ENCODE measurements at places on chromosomes 2 and 18.

DNA sequence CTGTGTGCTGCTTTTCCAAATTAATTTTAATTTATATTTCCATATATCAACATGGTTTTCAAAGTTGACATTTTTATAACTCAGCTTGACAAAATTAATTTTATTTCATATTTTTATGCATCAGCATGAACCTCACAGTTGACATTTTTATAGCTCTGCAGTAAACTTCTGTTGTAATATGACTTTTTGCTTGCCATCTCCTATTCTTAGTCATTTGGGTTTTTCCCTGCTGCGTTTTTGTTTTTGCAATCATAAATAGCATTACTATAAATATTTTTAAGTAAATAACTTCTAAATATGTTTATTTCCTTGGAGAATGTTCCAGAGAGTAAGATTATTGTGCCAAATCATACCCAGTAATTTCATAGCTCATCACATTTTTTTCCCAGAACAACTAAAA lies 21.0 kb upstream of the L3MBTL4 start:
- DNase-seq = no peak

- no peak for DNase-seq
Observed at GRCh38 chr2:148917431-148917830, 42.4 kb downstream of the KIF5C start.

- no peak for DNase-seq
Observed at GRCh38 chr2:98293931-98294687, 52.1 kb upstream of the CNGA3 start.

DNA sequence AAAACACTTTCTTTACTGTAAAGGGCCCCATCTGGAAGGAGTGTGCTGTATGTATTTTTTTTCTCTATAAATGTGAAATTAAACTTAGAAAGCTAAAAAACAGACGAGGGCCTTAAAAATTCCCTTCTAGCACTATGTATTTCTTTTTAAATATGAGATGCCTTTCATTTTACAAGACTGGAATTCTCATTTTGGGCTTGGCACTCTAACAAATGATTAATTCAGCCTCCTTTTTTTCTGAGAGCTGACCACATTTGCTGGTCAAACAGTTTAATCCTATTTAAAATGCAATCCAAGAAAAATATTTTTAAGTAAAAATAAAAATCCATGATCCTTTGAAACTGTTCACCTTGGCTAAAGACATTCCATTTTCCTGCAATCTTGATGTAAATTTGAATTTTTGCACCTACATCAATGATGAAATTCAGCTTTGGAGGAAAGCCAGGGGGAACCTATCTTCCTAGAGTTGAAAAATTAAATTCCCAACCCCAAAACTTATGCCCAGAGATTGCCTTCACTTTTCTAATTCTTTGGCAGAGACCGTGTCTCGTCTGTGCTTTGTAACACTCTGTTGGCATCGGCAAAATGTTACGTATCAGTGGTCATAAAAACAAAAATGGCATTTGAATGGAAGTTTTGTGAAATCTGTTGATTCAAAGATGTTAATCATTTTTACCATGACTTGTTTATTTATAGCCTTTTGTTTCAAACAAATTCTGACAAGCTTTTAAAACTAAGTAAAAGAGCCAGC lies 284.5 kb downstream of the ZNF521 start:
- no peak for DNase-seq

DNA sequence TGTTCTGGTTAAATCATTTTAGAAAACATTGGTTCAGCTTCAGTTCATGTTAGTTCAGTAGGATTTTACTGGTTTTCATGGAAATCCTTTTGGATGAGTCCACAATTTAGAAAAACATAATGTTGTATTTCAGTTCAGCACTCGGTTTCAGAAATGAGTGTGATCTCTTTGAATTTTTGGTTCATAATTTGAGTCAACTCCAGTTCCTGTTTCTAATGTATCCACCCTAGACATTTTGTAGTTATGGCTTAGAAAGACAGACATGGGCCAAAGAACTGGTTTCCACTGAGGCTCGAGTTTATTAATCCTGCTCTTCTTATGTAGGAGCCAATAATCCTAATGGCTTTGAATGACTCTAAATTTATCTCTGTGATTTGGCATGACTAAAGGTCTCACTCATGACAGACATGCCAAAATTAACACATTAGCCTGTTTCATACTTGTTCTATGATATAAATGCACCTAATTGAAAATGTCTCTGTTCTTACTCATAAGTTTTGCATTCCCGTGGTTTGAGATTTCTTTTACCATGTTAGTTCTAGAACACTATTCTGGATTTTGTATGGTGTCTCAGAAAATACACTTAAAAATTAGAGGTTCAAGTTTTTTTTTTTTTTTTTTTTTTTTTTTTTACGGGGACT lies 82.3 kb upstream of the SPRED2 start:
- DNase-seq = no peak

DNA sequence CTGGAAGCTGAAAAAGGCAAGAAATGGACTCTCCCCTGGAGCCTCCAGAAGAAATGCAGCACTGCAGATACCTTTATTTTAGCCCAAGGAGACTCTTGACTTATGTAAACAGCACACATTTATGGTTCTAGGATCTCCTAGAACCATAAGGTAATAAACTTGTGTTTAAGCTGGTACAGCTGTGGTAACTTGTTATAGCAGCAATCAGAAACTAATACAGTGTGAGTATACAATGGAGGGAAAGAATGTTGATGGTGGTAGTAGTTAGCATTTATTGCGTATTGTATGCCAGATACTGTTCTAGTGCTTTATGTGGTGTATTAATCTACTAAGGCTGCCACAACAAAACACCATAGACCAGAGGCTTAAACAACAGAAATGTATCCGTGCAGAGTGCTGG lies 40.6 kb downstream of the FOSL2 start:
- no peak for DNase-seq

DNA sequence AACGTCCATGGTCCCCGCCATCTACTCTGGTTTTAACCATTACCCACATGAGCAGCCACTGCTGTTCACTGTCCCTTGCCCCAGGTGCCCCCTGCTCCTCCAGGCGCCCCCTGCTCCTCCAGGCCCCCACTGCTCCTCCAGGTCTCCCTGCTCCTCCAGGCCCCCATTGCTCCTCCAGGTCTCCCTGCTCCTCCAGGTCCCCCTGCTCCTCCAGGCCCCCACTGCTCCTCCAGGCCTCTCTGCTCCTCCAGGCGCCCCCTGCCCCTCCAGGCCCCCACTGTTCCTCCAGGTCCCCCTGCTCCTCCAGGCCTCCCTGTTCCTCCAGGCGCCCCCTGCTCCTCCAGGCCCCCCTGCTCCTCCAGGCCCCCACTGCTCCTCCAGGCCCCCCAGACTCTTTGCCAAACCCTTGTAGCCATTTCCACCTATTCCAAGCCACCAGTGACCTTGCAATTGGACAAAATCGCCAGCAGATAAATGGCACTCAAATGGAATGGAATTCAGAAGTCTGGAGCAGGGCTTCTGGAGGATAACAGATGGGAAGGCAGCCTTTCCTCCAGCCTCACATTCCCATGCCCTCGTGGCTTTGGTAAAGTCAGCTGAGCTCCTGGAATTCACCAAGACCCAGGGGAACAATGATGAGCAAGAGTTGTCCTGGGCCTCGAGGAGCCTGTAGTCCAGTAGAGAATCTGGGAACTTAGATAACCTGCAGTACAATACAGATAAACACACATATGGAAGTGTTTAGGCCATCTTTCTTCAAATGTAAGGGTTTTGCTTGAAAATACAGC lies 13.3 kb upstream of the RPL31 start:
- no peak for DNase-seq

GRCh38 chr2:70938586-70938950 lies 2.9 kb downstream of the ATP6V1B1 start:
- no peak for DNase-seq

DNA sequence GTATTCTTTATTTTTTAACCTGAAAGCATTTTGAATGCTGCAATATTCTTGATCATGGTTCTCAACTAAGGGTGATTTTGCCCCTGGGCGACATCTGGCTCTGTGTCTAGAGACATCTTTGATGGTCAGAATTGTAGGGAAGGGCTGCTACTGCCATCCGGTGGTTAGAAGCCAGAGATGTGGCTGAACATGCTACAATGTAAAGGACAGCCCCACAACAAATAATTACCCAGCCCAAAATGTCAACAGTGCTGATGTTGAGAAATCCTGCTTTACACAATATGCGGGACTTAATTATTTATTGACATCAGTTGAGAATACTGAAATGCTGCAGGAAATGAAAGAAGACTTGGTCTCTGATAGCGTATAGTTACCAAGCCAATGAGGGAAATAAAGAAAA lies 37.5 kb upstream of the SERPINB2 start:
- peak; percentile 33 for DNase-seq

- DNase-seq = no peak
Observed at GRCh38 chr18:3230401-3231334, 10.9 kb upstream of the MYOM1 start.

- DNase-seq = no peak
Observed at GRCh38 chr2:109401370-109401769, 212.4 kb downstream of the SEPTIN10 start.

- DNase-seq = no peak
Observed at GRCh38 chr2:3747032-3747654, 43.8 kb downstream of the DCDC2C start.

DNA sequence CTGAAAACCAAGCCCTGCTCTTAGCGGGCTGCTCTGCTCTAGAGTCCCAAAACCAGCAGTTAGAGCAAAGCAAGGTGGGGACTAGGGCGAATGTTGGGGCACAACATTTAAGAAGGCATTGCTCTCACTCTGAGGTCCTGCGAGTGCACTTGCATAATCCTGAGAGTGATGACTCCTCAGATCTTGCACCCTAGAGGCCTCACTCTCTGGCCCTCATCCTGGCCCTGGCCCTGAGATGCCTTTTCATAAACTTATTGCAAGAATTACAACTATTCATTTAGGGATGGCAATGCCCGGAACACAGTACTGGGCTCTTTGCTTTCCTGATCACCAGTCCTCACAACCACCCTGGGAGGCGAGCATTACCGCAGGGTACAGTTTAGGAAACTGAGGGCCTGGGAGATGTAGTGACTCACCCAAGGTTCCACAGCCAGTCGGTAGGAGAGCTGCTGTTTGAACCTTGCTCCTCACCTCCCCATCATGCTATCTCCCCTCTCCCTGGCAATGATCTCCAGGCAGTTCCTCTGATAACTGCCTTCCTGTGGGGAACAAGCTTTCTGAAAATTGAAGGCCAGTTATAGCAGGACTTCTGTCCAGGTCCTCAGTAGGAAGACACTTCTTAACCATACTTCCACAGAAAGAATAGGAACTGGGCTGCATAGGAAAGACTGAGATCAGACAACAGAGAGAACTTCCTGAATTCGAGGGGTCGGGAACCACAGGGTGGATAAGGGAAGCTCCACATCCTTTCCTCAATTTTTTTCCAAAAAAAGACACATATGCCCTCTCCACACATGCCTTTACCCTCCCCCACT lies 91.3 kb downstream of the TNS1 start:
- no peak for DNase-seq
